ENCODE measurements at places on chromosomes 7 and 10.

DNA sequence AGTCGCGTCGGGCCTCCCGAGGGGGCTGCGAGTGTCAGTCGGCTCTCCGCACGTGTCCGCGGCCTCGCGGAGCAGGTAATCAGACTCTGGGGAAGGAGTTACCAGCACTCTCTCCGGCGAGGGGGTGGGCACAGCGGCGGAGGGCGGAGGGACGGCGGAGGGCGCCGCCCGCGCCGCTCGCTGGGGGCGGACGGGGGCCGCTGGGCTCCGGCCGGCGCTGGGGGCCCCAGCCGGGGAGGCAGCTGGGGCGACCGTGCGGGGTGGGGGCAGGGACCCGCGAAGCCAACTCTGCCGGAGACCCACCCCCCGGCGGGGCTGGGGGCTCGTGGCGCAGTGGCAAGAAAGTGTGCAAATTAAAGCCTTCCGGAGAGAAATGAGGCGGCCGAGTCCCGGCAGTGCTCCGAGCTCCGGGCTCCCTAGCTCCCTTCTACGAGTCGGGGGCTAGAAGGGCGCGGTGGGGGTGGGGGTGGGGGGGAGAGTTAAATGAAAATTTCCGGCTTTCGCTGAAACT lies at the start of gene CDK6:
Gene CDK6 (minus strand): TSS at position 85 of the 511 bp plus-strand sequence. CDS start 3,250 bp downstream, outside the sequence.
- no peak for DNase-seq

GRCh38 chr7:35353481-35353880 lies 99.6 kb upstream of the TBX20 start:
- no peak for DNase-seq

GRCh38 chr10:876438-876837 lies 55.1 kb downstream of the LARP4B start:
- DNase-seq = no peak

DNA sequence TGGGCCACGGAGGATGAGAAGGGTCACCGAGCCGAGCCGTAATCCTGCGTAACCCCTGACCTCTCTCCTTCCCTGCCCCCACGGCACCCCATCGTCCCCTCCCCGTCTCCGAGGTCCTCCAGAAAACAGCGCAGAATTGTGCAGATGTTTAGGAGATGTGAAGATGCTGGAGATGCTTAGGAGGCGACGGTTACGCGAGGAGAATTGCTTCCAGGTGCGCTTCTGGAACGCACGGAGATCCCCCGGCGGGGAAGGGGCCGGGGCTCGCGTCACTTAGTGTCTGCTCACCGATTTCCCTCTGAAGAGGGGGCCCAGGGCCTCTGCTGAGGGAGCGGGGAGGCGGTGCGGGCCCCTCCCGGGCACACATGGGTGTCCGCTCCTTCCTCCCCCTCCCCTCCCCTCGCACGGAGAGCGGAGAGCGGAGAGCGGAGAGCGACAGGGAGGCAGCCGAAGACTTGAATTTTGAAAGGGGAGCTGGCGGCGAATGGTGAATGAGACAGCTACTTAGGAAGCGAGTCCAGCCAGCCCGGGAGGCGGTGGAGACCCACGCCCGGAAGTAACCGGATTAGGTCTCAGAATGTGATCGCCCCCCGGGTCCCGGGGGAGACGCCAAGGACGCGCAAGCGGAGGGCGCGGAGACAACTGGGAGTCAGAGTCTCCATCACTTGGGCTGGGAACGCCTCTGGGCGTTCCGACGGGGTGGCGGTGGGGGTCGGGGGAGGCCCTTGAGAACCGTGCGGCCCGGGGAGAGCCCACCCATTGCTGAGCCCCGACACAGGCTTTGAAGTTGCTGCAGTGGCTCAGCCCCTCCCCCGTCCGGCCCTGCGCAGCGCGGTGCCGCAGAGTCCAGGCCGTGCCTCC lies 8.7 kb upstream of the EN2 start:
- DNase-seq = no peak

DNA sequence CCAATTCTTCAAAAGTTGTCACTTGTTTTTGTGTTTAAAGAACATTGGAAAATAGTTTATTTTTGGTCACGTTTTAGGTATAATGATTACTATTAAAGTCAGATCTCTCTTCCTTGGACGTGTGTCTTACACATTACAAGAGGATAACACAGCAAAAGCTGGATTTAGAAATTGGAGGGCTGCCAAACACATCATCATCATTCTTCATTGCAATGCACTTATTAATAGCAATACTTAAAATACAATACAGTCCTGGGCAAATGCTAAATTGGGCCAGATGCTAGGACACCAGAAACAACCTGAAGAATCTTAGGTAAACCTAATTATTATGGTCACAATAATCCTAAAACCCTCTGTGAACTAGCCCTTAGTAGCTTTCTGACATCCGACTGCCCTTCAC lies 303.6 kb downstream of the DGKB start:
- no peak for DNase-seq

- no peak for DNase-seq
These were observed 9.3 kb upstream of the AHR start for GRCh38 chr7:17289074-17289645.

DNA sequence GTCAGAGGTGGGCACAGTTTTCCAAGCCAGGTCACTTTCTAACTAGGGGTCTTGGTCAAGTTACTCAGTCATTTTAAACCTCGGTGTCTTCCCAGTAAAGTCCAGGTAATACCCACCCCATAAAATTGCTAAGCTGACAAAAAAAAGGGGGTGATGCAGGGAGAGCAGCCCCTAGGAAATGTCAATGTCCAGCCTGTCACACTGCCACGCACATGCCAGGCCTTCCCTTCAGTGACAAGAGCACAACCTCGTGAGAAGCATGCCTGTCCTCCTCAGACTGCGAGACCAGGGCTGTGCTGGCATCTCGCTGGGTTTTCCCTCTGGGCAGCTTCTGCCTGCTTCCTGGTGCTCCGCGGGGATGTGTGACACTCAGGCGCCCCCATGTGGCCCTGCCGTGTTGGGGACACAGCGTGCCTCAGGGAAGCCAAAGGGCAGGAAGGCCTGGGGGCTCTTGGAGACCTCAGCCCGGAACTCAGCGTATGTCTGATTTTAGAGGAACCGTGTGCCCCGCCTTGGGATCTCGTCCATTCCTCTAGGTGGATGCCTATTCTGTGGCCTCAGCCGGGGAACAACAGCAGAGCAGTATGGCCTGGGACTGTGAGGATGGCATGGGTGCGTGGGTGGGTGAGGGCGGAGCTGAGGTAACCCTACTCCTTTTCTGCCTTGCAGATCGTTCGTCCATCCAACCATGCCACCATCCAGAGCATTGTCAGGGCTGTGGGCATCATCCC lies 10.2 kb upstream of the GDF2 start:
- DNase-seq = peak; percentile 58

GRCh38 chr10:97083228-97083829 lies 102.4 kb downstream of the SLIT1 start:
- DNase-seq = no peak

DNA sequence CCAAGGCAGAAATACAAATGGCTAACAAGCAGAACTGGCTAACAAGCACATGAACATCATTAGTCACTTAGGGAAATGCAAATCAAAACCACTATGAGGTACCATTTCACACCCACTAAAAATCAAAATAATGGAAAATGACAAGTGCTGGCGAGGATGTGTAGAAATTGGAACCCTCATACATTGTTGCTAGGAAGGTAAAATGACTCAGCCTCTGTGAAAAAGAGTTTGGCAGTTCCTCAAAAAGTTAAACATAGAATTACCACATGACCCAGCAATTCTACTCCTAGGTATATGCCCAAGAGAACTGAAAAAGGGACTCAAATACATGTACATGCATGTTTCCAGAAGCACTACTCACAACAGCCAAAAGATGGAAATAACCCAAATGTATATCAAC lies 52.8 kb upstream of the ANAPC16 start:
- DNase-seq = no peak

GRCh38 chr10:110872984-110873923 lies 1.5 kb downstream of the PDCD4 start:
- DNase-seq = no peak
